A549 treated with GW870086 at 1 μM for 4 hours (cell line): ENCODE measurements at places on chromosomes 12 and 14. TPM values are rescaled to one million over a fixed set of nuclear protein-coding genes. Genes with fewer than 3 reads are reported as not detected.

MTRFR gene
- 13.2 to 17.6 TPM (median 17.0 TPM) in 5 replicates for total RNA-seq

TAS2R42 gene
- total RNA-seq: not detected in 5 replicates

PPP1R1A gene
- total RNA-seq: 0.21 to 0.24 TPM in 2 of 5 replicates, not detected in the others

PIGH gene
- 16.2 to 22.9 TPM (median 20.3 TPM) in 5 replicates for total RNA-seq

C1R gene
- total RNA-seq: 27.8 to 41.1 TPM (median 29.9 TPM) in 5 replicates

PHETA1 gene
- 6.6 to 9.8 TPM (median 8.6 TPM) in 5 replicates for total RNA-seq

NGDN gene
- 61.1 to 68.9 TPM (median 63.1 TPM) in 5 replicates for total RNA-seq

COX8C gene
- total RNA-seq: not detected in 5 replicates

STXBP6 gene
- 2.1 to 2.7 TPM (median 2.5 TPM) in 5 replicates for total RNA-seq

TSHR gene
- total RNA-seq: not detected in 5 replicates

IGF1 gene
- total RNA-seq: not detected in 5 replicates

NRL gene
- 0.75 to 1.1 TPM (median 1.0 TPM) in 5 replicates for total RNA-seq

MUCL1 gene
- not detected in 5 replicates for total RNA-seq

GPD1 gene
- total RNA-seq: 0.11 to 0.35 TPM (median 0.19 TPM) in 5 replicates
